ENCODE measurements at places on chromosomes 5 and 9.

- no peak for DNase-seq
Measured at GRCh38 chr9:128819716-128820664, 1.7 kb downstream of the ENDOG start.

DNA sequence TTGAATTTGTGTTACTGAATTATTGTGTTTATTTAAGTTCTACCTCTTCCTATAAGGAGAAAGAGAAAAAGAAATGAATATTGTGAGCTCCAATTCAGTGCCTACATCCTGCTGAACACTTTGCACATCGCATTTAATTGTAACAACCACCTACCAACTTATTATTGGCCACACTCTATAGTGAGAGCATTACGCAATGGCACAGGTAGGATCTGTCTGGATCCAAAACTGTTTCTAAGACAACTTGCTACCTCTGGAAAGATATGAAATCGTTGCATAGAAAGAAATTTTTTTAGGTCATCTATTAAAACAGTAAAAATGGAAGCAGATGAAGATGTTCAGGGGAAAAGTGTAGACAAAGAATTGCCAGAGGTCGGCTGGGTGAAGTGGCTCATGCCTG, 227.2 kb upstream of the SNX2 start:
- no peak for DNase-seq

GRCh38 chr9:124835026-124835557, 18.2 kb upstream of the WDR38 start:
- DNase-seq: no peak

DNA sequence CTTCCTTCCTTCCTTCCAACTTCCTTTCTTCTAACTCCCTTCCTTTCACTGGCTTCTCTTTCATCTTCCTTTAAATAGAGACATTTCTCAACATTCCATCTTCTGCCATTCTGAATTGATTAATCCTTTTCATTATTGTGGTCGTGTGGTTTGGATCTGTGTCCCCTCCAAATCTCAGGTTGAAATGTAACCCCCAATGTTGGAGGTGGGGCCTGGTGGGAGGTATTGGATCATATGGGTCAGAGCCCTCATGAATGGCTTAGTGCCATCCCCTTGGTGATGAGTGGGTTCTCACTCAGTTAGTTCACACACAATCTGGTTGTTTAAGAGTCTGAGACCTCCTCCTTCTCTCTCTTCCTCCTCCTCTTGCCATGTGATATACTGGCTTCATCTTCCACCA, 130.9 kb upstream of the SV2C start:
- no peak for DNase-seq

Measured in activated CD4-positive, alpha-beta T cell treated with anti-CD3 and anti-CD28 coated beads for 1 hour (primary cell).